ENCODE measurements at places on chromosomes 3 and 15.
A peak's percentile ranks its signal among the peaks of the same experiment; 100 is the strongest.

GRCh38 chr15:91988071-91988470 lies 134.6 kb downstream of the SLCO3A1 start:
- no peak for DNase-seq

GRCh38 chr3:70431911-70432310 lies 119.5 kb upstream of the MDFIC2 start:
- DNase-seq: no peak

GRCh38 chr15:56286213-56286612 lies 42.5 kb upstream of the RFX7 start:
- DNase-seq: no peak

DNA sequence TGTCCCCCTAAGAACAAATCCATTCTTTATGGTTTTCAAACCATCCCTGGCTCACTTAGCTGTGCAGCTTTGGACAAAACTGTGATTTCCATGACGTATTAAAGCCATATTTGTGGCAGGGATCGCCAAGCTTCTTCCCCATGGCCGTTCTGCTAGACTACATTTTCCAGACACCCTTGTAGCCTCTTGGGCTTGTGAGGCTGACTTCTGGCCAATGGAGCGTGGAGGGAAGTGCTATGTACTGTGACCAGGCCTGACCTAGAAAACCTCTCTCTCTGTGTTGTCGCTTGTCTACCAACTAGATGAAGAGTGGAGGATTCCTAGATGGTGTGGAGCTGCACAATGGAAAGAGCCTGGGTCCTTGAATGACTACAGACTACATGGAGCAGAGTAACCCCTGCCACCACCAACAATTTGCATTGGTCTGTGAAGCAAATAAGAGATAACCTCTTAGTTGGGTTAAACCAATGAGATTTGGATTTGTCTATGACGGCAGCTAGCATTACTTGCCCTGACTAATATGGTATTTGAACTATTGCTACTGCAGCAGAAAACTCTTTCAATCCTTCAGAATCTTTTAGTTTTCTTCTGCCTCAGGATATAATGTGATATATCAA lies 22.1 kb upstream of the MGLL start:
- DNase-seq: no peak

DNA sequence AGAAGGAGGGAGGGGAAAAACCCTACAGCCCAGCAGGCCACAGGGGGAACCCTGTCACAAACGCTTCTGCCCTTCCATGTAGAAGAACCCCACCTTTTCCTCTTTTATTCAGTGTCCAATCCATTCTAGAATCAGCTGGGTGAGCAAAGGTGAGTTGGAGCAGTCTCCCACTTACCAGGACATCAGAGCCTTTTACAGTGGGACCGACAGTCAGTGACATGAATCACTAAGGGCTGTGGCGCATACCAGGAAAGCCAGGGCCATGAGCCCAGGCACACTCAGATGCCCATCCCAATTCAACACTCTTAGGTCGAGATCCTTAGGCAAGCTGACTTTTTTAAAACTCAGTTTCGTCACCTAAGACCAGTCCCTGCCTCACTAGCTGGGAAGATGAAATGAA lies 146.1 kb downstream of the AQP9 start:
- DNase-seq: no peak

DNA sequence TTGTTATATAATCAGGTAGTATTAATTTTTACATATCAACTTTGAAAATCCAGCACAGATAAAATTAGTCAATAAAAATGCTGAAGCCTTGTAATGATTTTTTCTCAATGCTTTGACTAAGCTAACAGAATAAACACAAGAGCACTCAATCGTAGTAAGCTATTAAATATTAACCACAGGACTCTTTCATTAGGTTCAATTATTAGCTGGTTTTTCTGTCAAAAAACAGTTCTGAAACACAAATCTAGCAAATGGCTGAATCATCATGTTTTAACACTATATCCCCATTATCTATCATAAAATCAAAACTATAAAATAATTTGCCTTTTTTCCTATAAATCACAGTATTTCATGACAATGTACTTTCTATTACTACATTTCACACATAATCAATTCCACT lies 69.6 kb downstream of the PLOD2 start:
- no peak for DNase-seq

DNA sequence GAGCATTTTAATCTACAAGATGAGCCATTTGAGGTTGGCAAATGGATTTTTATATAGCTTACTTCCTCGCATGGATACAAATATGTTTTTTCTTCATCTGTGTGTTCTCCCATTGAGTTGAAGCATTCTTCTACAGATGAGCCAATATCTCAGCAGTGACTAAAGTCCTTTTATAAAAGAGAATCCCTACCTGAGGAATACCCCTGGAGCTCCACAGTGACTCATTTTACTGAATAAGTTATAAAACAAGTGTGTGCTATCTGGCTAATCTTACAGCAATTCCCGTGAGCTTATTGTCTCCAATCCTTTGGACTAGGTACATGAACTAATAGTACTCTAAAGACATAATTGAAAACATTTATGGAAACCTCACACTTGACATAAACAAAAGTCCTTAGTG lies 354.2 kb upstream of the BCHE start:
- DNase-seq: no peak

DNA sequence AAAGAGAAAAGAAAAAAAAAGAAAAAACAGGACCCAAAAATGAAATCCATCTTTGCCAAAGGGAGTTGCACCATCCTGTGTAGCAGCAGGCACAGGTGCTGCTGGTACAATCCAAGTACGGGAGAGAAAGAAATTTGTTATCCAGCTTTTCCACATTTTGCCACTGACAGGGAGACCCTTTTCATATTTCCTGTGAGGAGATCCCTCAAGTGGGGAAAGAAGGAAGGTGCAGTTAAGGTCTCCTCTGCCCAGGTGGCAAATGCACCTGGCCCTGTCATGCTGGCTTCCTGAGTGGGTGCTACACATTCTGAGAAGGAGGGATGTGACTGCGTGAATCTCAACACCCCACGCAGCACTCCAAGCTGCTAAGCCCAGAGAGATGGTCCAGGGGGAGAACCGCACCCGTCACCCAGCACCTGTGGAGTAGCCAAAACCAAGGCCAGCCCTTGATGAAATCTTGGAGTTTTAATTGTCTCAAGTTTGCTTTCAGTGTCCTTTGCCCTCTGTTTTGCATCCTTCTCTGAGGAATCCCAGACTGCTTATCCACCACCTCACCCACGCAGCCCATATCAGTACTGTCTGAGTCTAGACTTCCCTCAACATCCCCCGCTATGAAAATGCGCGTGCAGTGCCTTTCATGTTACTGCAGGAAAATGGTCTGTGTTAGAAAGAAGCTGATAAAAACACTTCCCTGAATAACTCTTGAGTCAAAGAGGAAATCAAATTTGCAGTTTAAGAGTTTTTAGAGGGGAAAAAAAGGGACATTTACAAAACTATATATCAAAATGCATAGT lies 141.9 kb upstream of the THBS1 start:
- DNase-seq: no peak

DNA sequence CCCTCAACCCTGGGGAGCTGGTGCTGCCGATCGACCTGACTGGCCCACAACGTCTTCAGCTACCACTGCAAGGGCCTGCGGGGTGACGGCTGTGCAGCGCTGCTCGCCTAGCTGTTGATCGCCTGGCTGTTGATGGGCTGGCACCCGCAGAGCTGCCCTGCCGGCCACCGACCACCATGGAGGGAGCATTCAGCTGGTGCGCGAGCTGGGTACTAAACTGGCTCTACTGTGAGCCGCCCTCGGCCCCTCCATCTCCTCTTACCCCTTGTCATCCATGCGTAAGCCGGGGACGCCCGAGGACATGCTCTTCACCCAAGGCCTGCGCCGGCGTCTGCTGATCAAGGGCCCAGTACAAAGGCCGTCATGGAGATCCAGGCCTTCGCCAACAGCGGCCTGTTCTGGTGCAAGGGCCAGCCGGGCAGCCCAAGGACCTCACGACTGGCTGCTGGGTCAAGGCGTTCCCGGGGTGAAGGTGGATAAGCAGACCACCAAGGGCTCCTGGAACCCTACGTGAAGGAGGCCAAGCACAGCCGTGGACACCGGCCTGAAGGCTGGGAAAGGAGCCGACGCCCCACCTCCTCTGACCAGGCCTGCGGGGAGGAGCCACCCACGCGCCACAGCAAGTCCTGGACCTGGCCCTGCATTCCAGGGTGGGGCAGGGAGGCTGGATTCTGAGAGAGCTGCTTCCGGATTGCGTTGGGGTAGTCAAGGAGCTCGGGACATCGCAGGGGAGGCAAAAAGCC lies 46.9 kb downstream of the SFMBT1 start:
- no peak for DNase-seq

DNA sequence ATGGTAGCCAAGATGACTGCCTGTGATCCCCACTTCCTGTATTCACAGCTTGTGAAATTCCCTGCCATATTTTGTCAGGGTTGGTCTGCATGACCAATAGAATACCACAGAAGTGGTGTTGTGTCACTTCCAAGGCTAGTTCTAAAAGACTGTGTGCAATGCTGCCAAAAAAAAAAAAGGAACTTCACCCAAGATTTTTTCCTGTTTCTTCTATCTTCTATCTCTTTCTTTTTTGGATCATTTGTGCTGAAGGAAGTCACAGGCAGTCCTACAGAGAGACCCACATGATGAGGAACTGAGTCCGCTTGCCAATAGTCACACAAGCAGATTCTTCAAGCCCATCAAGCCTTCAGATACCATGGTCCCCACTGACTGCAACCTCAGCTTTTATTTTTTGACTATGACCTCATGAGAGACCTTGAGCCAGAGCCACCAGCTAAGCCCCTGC lies 18.1 kb upstream of the RAF1 start:
- no peak for DNase-seq

DNA sequence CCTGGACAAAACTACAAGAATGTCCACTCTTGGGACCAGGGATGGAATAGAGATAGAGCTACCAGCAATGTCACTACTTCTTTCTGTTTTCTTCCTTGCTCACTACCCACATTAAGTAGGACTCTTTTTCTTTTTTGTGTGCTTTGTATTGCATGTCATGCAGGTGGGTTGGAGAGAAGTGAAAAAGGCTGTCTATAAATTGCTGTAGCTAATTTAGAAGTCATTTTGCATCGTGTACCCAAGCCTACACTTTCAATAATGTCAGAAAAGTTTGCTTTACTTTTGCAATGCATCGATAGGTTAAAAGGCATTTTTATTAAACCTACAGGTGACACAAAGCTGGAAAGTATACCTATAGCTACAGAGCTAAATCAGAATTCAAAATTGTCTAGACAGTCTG lies 58.9 kb downstream of the GTF2E1 start:
- no peak for DNase-seq

- no peak for DNase-seq
Measured at GRCh38 chr15:74156678-74157411, 16.7 kb upstream of the ISLR start.

- DNase-seq: no peak
Measured at GRCh38 chr3:75180235-75180944, 483.7 kb upstream of the FRG2C start.

DNA sequence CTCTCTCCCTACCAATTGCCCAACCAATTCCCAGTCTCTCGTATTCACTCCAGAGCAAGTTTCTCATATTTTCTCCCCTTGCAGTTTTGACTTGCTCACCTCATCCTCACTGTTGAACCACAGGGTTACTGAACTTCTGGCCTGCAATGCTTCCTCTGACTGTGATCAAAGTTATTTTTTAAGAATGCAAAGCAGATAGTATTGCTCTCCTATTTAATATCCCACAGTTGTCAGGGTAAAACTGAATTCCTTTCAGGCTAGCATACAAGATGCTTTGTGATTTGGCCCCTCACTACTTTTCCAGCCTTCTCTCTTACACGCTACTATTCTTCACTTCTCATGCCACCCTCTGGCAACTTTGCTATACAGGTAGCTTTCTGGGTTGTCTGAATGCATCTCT lies 80.9 kb downstream of the LRRFIP2 start:
- no peak for DNase-seq

- no peak for DNase-seq
Measured at GRCh38 chr3:56048331-56048730, 419.9 kb downstream of the ERC2 start.

GRCh38 chr3:59131016-59131766 lies 81.4 kb upstream of the CFAP20DC start:
- no peak for DNase-seq

- peak; percentile 12 for DNase-seq
Measured at GRCh38 chr15:54082836-54083492, 104.7 kb downstream of the UNC13C start.

DNA sequence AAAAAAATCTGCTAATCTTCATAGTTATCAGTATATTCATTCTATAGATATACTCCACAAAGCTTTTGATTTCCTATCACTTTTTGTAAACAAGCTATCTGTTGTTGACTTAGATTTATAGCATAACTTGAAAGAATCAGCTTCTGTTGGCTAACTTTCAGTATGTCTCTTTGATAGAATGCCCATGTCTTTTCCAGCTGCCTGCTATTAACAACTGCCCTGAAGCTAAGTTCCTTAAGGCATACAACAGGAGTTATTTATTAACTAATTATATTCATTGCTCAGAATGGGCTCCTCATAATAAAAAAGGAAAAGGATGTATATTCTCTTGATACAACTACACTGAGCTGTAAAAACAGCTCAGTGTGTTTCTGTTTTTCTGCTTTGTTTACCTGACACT lies 293.9 kb downstream of the TUSC7 start:
- no peak for DNase-seq

DNA sequence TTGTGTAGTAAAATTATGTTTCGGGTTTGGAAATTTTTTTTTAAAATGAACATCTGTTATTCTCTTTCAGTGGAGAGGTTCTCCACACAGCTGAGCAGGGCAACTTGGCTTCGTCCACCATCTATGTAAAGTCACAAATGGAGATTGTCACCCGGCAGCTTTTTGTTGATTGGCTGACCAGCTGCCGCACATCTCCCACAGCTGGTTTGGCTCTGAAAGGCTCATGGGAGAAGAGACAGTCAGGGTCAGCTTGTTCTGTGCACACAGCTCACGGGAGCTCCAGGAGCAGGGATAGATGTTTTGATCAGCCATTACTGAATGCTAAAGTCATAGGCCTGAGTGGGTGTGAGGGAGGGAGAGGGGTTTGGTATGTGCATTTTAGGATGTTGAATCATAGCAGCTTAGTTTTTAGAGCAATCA lies 12.9 kb upstream of the CCDC80 start:
- DNase-seq: no peak

DNA sequence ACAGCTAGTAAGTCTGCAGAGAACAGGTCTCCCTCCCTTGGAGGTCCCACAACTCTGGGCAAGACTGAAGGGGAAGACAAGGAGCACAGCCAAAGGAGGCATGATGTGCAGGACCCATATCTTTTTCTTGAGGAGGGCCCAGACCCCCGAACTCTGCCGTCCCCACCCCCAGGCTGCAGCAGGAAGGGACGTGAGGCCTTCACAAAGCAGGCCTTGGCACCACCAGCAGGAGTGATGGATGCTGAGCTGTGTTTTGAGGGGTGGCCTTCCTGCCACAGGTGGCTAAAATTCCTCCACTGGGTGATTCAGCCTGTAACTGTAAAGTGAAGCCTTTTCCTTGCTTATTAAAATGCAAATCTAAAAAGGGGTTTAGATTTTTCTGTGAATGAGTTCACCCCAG lies 8.6 kb downstream of the PLA2G4D start:
- DNase-seq: no peak

- DNase-seq: no peak
Measured at GRCh38 chr3:124660599-124660998, 69.7 kb upstream of the UMPS start.

- no peak for DNase-seq
Measured at GRCh38 chr3:30539206-30539605, 67.2 kb upstream of the TGFBR2 start.

GRCh38 chr3:97197830-97198229 lies 383.4 kb downstream of the EPHA6 start:
- DNase-seq: no peak

- DNase-seq: no peak
Measured at GRCh38 chr15:40150163-40150925, 10.5 kb upstream of the BUB1B start.

- DNase-seq: no peak
Measured at GRCh38 chr3:81789691-81790090, 28.2 kb upstream of the GBE1 start.

GRCh38 chr3:182567700-182568099 lies 225.6 kb upstream of the ATP11B start:
- no peak for DNase-seq
